A549 (cell line): ENCODE measurements at places on chromosomes 1 and 21.

- no peak for DNase-seq
Measured at GRCh38 chr1:6086762-6087376, 41.2 kb downstream of the KCNAB2 start.

GRCh38 chr1:155309423-155310021 lies 856 bp downstream of the FDPS start:
- no peak for DNase-seq

DNA sequence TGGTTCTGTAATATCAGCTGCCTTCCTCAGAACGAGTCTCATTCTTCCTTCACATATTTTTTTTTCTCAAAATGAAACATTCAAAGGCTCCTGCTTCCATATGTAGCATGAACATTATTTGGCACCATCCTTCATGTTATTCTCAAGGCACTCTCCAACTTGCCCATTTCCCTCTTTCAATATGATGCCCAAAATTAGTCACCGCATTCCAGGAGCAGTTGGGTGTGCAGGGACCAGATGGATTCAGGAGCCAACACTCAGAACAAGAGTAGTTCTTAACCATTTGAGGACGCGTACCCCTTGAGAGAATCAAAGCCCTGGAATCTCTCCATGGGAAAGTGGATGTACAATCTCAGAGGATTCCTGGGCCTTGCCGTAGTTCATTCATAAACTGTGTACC lies 50.3 kb downstream of the KCNK1 start:
- DNase-seq: no peak

- peak; percentile 22 for DNase-seq
Measured at GRCh38 chr1:54310439-54311328, 95.5 kb downstream of the SSBP3 start.

GRCh38 chr1:210031473-210031872 lies 93.5 kb downstream of the SYT14 start:
- DNase-seq: no peak

DNA sequence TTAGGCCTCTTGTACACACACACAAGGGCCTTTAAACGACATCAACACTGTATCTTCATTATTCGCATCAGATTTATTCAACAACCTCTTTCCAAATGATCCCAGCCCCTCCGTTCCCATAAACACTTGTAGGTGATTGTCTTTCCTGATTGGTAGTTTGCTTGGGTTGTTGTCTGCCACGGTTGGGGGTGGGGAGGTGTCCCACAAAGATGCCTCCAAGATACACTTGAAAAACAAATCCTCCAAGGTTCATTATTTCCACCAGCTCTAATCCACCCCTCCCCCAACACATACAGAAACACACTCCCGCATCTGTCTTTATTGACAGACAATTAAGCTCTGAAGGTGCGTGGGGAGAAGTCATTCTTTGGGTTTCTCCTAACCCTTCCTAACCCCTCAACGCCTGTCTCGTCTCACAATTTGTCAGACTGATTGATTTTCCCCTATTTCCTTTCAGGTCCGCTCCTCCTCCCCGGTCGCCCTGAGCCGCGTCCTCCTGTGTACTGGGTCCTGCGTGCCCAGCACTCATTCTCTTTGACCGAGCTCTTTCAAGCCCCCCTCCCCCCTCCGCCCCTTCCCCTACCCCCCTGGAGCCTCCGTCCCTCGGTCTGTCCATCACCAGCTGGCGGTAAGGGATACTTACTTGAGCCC lies 1.4 kb downstream of the WDR26 start:
- DNase-seq: no peak

DNA sequence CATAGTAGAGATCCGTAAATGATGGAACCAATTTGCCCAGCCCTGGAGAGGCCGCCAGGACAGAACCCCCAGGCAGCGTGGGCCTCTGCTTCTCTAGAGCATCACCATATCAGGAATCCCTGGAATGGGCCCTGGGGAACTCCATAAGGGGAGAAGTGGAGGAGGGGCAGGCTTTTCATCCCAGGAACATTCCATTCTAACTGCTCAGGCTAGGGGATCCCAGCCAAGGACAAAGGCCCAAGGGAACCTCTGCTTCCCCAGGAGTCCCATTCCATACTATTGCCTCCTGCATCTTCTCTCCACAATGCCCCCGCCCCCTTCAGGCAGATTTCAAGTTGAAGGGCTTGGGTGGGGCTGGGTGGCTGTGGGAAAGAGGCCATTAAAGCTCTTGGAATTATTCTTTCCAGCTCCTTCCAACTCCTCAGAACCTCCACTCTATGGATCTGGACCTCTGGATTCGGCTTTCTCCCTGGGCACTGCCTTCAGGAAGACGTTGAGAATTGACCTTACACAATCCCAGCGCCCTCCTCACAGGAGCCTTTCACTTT lies 6.0 kb downstream of the TRNP1 start:
- peak; percentile 80 for DNase-seq

- no peak for DNase-seq
Measured at GRCh38 chr1:24849672-24850295, 80.3 kb downstream of the RUNX3 start.

DNA sequence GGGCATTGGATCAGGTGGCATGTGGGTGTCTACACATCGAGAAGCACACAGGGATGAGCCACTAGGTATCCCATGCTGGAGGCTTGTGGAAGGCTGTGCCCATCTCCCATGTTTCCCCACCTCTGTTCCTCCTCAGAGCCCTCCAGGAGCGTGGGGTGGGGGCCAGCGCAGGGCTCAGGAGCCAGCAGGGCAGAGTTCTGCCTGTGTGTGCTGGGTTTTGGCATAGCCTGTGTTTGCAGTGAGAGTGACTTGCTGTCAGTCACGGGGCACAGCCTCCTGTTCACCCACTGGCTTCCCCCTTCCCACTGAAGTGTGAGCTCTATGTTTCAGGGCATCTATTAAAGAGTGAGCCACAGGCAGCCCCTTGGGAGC lies 10.4 kb downstream of the IBA57 start:
- DNase-seq: no peak

DNA sequence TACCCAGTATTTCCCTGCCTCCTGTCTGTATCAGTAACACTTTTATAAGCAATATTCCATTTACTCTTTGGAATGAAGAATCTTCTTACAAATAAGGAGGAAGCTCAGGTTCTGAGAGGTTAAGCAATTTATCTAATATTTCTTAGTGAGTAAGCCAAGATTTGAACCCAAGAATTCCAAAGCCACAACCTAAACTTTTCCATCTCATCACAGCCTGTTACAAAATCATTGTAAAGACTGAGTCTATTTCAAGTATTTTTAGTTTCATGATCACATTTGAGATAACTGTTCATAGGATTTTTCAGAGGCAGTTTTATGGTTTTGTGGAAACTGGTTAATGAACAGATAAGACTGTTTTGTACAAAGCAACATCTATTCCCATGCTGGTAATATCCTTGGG lies 29.8 kb upstream of the HHAT start:
- no peak for DNase-seq

DNA sequence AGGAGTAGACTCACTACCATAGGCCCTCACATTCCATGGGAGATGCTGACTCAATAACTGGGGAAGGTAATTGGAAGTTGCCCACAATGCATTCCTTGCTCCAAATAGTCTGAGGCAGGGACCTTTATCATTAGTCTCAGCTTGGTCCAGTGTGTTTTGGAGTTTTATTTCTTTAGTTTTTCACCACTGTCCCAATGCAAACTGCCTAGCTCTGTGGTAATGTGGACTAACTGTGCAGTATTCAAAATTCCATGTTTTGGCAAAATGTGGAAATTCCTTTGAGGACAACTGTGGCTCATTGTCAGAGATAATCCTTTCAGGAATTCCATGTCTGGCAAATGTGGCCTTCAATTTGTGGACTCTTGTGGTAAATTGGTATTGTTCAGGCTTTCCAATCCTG lies 78.1 kb upstream of the PAPPA2 start:
- no peak for DNase-seq

- no peak for DNase-seq
Measured at GRCh38 chr1:53936430-53936829, 9.1 kb downstream of the IFT25 start.

DNA sequence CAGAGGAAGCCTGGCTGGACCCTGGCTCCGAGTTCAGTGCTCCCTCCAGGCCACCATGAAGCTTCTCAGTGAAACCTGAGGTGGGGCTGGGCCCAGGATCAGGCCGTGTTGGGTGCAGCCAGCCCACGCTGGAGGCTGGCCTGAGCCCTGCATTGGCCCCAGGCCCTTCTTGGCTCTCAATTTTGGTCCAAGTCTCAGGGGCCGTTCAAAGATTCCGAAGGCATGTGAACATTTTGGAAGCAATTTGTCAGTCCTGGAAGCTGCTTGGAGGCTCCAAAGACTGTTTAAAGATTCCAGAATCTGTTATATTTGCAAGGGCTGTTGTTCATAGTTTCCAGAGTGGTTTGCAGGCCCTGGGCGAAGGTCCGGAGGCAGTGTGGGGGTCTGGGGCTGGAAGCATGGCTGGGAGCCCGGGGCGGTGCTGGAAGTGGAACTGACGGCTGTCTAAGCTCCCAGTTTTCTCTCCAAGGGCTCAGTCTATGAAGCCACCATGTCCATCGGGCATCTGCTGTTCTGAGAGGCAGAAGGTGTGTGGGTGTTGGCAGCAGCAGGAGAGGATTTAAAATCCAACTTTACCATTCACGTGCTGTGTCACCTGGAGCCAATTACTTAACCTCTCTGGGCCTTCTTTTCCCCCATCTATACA lies 104.9 kb downstream of the EPHB2 start:
- no peak for DNase-seq

- DNase-seq: no peak
Measured at GRCh38 chr1:29540801-29541357, 304.6 kb downstream of the PTPRU start.

GRCh38 chr1:81439046-81439823 lies 361.5 kb upstream of the ADGRL2 start:
- no peak for DNase-seq

- peak; percentile 33 for DNase-seq
Measured at GRCh38 chr1:217089361-217090014, 366.3 kb upstream of the ESRRG start.

GRCh38 chr1:3907621-3908165 lies 7.6 kb upstream of the C1orf174 start:
- no peak for DNase-seq

DNA sequence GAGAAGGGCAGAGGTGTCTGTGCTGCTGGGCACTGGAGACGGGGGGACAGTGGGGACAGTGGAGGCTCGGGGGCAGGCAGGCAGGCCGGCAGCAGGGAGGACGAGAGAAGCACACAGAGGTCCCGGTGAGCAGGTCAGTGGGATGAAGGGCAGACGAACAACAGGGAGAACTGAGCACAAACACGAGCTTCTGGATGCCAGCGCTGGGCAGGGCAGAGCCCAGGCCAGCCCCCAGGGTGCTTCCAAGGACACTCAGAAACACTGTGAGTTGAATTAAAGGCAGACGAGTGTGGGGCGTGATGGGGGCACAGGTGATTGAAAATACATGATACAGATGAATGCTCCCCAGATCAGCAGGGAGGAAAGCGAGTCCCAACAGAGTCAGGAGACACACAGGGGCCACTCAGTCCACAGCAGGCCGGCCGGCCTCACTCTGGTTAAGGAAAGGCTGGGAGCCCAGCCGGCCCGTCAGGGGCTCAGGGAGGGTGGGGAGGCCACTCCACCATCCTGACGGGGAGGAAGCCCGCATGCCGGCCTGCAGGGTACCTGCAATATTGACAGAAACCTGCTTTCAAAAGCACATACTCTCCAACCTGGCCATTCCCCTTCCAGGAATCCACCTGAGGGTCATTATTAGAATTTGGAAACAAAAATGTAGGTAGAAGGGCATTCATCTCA lies 14.1 kb downstream of the SLC19A1 start:
- DNase-seq: no peak

- no peak for DNase-seq
Measured at GRCh38 chr21:44011123-44011522, 986 bp upstream of the TRAPPC10 start.

GRCh38 chr1:117054068-117054467 lies 6.1 kb upstream of the TTF2 start:
- DNase-seq: no peak

- DNase-seq: peak; percentile 23
Measured at GRCh38 chr1:32066489-32066873, 6.3 kb upstream of the TMEM39B start.

DNA sequence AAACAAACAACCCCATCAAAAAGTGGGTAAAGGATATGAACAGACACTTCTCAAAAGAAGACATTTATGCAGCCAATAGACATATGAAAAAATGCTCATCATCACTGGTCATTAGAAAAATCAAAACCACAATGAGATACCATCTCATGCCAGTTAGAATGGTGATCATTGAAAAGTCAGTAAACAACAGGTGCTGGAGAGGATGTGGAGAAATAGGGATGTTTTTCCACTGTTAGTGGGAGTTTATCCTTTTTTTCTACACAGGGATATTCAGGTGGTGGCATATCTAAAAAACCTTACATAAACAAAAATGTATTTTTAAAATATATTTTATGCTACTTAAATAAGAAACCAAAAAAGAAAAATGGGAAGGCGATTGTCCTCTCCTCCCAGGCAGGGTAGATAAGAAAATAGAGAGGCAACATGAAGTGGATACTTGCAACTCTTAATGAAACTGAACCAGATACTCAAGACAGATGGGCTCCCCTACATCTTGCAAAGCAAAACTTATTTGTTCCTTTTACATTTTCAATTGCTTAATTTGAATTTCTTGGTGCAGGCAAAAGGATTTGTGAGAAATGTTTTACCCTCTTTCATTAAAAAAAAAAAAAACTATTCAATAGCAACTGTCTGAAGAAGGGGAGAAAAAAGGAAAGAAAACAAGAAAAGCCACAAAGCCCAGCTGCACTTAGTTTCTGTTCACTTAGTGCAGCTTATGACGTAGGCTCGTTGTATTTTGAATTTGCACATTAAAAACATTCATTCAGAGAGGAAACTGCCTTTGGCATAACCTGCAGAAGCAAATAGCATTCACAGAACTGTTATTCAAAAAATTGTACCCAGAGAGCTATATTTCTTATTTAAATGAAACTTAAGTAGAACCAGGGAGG lies 36.9 kb upstream of the RGS1 start:
- no peak for DNase-seq

DNA sequence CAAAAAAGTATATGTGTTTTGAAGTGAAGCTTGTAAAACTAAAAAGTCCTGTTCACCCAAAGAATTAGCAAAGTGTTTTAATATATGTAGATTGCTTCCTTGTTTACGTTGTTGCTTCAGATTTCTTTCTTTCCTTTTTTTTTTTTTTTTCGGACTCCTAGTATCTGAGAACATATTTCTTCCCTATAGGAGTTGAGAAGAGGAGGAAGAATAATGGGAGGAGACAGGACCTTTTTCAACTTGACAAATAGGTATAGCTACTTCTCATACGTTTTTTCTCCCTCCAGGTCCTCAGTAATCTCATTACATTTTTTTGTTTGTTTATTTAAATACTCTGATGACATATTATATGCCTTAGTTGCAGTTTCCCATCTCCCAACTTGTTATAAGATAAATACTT lies 8.9 kb downstream of the DISP1 start:
- no peak for DNase-seq
